ENCODE measurements at places on chromosomes 5 and 9.

GRCh38 chr9:128153060-128153946, 4.0 kb downstream of the LCN2 start:
- no peak for DNase-seq

- no peak for DNase-seq
Measured at GRCh38 chr5:123810746-123811340, 298.9 kb downstream of the CSNK1G3 start.

- no peak for DNase-seq
Measured at GRCh38 chr5:112264666-112265065, 154.4 kb downstream of the EPB41L4A start.

DNA sequence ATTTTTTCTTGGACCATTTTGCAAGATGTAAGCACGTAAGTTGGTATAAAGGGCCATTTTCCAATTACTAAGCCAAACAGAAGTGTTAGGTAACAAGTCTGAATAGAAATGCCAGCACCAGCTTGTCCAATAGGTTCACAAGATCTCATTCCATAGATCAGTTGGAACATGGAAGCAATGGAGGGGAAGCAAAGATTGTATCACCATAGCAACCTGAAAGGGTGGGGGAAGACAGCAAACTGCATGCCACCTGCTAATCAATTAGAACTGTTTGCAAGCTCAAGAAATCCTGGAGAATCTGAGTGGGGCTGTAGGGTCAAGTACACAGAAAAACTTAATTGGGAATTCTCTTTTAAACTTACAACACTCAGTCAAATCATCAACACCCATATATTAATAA, 264.9 kb upstream of the EFNA5 start:
- no peak for DNase-seq

DNA sequence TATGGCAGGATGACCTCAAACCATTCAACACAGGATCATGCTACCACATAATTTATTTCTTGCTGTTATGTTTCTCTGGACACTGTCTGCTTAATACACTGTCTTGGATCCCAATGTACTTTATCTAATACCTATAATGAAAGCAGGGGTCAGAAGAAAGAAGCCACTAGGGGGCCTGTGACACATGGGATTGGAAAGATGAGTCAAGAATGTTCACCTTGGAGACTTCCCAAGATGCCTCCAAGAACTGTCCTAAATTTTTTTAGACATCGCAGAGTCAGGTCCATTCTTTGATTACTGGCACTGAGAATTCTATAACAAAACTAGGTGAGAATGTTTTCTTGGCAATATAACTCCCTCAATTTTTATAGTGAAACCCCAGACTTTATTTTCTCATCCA, 305.8 kb upstream of the SMARCA2 start:
- no peak for DNase-seq

DNA sequence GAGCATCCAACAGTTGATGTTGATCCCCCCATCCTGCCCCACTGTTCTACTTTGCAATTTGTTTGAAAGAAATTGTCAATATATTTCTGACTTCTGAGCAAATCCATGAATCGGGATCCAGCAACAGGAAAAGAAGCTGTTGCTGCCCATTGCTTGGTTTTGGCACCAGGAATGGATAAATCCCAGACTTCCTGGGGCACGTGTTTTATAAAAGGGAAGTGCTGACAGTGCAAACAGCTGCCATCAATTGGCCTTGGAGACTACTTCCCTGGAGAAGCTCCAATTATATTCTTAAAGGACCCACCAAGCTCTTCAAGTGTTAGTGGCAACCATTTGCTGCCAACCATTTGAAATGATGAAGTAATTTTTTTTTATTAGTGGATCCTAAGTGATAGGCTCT, 13.7 kb downstream of the STK32A start:
- no peak for DNase-seq

GRCh38 chr9:136093346-136093986, 1.6 kb downstream of the NACC2 start:
- DNase-seq: no peak

GRCh38 chr5:92581249-92581648, 999.8 kb downstream of the NR2F1-AS1 start:
- DNase-seq: no peak

DNA sequence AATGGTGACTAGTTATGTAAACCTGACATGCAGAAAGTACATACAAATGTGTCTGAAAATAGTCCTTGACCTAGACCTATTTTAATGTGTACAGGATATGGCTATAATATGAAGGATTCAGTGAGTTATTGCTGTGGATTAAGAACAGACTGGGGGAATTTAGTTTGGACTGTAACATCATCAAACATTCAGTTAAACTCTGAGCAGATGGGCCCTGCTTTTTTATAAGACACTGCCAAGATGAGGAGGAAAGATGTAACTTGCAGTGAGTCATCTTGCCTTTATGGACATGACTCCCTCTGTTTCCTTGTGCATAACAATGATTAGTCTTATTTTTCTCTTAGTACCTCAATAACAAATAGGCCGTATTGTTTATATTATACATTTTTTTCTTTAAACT, 12.2 kb downstream of the PPP3R2 start:
- no peak for DNase-seq

Measured in lower leg skin (tissue), 4 donors.